Activated T-cell treated with anti-CD3 and anti-CD28 coated beads for 24 hours (primary cell): ENCODE measurements at places on chromosomes 3 and 15.

- DNase-seq = no peak
Observed at GRCh38 chr3:28940994-28941393, 339.9 kb upstream of the RBMS3 start.

DNA sequence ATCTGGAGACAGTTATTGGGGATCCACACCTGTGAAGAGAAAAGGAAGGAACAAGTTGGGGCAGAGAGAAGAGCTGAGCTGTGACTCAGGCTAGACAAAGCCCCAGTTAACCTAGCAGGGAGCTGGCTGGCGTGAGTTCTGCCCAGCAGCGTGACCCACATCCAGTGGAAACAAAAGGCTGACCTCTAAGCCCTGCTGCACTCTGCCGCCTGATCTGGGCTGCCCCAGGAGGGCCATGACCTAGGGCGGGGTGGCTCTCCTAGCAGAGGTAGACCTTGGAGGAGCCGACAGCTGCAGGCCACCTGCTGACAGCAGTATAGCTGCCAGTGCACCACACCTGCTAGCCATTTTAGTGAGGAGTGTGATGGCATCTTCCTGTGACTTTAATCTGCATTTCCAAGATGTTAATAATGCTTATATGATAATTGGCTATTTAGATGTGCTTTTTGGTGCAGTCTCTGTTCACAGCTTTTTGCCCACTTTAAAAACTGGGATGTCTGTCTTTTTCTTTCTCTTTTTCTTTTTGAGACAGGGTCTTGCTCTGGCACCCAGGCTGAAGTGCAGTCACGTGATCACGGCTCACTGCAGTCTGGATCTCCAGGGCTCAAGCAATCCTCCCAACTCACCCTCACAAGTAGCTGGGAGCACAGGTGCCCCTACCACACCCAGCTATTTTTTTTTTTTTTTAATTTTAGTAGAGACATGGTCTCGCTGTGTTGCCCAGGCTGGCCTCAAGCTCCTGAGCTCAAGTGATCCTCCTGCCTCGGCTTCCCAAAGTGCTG lies 78.1 kb downstream of the LSM3 start:
- no peak for DNase-seq

DNA sequence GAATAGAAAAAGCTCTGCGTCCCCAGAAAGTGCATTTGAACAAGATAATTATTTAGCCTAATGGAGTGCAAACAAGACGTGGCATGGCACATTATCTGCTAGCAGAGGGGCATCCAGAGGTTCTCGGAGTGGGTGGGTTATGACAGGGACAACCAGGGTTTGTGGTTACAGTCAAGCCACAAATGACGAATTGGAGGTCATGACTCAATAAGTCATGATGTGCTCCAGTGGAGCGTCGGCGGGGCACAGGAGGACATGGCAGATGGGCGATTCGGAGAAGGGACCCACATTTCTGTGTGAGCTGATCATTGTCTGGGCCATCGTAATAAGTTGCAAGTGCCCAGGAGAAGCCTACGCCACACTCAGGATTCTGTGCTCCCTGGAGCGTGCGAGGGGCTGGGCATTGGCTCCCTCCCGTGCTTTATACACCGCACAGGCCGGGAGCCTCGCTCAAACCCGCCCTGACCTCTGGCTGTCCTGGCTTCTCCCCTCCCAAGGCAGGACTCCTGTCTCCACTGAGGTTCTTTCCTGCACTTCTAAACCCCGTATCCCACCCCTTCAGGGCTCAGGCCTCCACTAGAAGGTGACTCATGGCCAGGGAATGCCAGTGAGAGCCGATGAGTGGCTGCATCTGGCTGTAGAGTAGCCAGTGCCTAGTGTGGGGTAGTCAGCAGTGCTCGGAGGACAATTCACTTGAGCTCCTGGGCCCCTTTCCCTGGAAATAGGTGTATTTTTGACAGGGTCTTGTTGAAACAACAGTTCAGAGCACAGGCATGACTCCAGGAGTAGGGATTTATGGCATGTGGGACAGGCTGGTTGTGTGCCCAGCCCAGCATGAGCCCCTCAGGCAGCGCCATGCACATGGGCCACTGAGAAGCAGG lies 67.4 kb downstream of the GRIP2 start:
- no peak for DNase-seq

GRCh38 chr3:101193957-101194356 lies 126.4 kb downstream of the IMPG2 start:
- DNase-seq = no peak

GRCh38 chr15:94119923-94120775 lies 111.2 kb upstream of the MCTP2 start:
- peak; percentile 21 for DNase-seq

GRCh38 chr3:188936597-188937107 lies 235.1 kb upstream of the TPRG1 start:
- no peak for DNase-seq

GRCh38 chr15:89412905-89413411 lies 78.3 kb upstream of the POLG start:
- no peak for DNase-seq

DNA sequence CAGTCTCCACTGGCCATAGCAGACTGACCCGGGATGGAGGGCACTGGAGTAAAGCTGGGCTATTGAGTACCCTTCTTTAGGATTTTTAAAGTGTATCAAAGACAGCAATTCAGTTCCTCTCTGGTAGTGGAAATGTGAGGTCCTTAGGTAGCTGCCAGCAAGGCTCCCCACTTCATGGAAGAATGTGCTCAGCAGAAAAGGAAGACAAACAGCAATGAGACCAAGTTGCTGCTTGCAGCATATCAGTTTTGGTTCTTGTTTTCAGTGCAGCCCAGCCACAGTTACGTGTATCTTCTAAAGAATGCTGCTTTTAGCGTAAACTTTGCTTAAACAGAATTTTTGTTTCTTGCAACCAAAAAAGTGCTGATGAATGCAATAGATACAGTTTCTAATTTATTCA lies 374.0 kb upstream of the CBLB start:
- no peak for DNase-seq

- peak; percentile 20 for DNase-seq
Observed at GRCh38 chr15:31483053-31483985, 156.7 kb downstream of the KLF13 start.

GRCh38 chr15:42315521-42315920 lies 42.3 kb upstream of the TMEM87A start:
- DNase-seq = no peak

DNA sequence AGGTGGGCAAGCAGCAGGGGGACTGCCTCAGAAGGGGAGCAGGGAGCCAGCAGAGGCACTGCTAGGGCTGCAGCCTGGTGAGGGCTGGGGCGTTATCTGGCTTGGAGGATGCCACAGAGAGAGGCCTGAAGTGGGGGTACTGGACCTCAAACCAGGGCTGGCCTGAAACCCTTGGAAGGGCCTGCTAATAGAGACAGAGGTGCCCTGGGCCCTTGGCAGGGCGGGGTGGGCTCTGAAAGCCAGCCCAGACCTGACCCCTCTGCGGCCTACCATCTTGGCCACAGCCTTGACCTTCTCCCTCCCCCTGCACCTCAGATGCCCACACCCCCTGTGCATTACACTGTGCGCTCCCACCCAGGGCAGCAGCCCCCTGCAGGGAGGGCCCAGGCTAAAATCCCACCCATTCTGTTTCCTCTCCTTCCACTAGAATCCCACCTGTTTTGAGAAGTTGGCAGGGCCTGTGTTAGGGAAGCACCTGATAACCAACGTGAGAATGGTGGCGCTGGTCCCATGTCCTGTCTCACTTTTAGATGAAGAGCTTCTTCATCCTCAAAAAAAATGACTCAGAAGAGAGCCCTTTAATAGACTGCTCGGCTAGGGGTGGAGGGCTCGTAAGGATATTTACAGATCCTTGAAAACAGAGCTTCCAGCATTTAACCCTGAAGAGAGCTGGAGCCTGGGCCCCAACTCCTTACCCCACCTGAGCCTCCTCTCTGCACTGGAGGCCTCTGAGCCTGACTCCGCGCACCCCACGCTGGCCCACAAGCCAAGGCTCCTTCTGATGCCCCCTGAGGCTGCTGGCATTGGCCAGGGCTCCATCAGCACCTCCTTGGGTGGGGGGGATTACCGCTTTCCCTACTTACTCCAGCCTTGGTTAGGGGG lies 29.8 kb downstream of the LOXL1 start:
- DNase-seq = no peak

- no peak for DNase-seq
Observed at GRCh38 chr3:126886217-126886616, 96.7 kb upstream of the PLXNA1 start.

DNA sequence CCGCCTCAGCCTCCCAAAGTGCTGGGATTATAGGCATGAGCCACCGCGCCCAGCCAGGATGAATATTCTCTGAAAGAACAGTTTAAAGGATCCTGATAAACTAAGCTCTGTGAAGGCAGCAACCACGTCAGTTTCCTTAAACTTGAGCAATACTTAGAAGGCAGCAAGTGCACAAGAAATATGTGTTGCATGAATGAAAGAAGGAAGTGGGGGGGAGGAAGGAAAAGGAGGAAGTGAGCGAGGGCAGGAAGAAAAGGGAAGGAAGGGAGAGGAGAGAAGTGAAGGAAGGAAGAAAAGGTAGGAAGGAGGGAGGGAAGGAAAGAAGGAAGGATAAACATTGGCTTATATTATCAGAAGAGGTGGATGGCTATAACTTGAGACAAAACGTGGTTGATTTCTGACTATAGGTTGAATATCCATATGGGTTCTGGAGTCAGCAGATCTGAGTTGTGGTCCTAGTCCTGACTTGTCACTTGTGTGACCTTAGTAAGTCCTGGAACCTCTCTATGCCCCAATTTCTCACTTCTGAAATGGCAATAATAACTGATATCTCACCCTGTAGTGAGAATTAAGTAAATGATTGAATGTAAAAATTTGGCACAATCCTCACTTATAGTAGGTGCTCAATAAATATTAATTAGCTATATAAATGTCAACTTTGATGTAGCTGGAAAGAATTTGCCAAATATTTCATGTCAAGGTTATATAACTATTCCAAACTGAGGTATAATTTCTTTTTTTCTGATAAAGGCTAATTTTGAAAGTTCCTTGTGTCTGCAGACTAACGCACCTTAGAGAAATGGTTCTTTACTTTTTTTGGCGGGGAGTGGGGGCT lies 12.0 kb upstream of the SEMA4B start:
- DNase-seq = no peak

DNA sequence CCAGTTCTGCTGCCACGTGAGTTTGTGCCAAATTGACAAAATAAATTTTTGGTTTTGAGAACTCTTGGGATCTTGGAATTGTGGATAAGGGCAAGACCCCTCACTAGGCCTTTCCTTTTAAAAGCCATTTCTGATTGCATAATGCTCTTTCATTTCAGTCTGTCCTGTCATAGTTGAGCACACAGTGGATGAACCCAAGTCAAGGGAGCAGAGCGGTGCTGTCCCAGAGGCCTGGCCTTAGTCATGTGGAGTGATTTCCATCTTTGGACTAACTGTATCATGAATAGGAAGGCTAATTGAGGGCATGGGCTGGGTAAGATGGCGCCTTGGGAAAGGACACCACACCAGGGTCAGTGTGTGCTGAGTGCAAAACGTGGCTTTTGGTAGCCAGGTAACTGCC lies 304.0 kb downstream of the UACA start:
- DNase-seq = no peak

DNA sequence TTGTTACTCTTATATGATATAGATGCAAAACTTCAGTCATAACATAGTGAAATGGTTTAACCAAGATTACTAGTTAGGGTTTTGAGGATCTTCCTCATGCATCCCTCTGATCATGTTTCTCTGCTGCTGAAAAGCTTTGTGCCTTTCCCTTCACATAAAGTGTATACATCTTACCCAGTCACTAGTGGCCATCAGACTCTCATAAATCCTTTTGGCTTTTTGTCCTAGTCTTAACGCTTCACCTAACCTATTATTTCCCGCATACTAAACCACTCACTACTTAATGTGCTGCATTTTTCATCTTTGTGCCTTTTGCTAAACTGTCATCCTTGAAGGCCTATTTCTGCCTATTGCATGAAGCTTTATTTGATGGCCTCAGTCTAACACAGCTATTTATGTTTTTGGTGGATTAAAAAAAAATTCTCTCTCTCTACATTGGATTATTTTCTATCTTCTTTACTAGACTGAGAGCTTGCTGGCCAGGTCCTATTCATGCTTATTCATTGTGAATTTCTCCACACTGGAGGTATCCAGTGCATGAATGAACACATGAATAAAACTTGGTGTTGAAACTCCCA lies 717.6 kb upstream of the GOLIM4 start:
- DNase-seq = no peak

DNA sequence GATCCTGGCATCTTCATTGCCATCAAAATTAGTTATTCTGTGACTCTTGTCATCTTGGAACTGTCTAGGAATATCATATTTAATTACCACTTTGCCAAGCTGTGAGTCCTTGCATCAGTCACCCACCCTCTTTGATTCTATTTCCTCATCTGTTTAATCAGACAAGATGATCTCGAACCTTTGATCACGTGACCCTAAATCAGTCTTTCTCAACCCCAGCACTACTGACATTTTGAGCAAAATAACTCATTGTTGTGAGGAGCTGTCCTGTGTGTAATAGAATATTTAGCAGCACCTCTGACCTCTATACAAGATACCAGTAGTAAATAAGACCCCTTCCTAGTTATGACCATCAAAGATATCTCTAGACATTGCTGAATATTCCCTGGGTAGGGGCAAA lies 343.4 kb upstream of the ARPP21 start:
- no peak for DNase-seq

GRCh38 chr3:113531826-113532697 lies at the start of gene SIDT1:
Gene SIDT1, plus strand, starts transcription at chr3:113532555. Its CDS starts 467 bp downstream, at chr3:113533022.
- peak; percentile 59 for DNase-seq

- no peak for DNase-seq
Observed at GRCh38 chr15:32855942-32856341, 138.1 kb downstream of the GREM1 start.

- no peak for DNase-seq
Observed at GRCh38 chr3:123597561-123597960, 12.7 kb upstream of the HACD2 start.

DNA sequence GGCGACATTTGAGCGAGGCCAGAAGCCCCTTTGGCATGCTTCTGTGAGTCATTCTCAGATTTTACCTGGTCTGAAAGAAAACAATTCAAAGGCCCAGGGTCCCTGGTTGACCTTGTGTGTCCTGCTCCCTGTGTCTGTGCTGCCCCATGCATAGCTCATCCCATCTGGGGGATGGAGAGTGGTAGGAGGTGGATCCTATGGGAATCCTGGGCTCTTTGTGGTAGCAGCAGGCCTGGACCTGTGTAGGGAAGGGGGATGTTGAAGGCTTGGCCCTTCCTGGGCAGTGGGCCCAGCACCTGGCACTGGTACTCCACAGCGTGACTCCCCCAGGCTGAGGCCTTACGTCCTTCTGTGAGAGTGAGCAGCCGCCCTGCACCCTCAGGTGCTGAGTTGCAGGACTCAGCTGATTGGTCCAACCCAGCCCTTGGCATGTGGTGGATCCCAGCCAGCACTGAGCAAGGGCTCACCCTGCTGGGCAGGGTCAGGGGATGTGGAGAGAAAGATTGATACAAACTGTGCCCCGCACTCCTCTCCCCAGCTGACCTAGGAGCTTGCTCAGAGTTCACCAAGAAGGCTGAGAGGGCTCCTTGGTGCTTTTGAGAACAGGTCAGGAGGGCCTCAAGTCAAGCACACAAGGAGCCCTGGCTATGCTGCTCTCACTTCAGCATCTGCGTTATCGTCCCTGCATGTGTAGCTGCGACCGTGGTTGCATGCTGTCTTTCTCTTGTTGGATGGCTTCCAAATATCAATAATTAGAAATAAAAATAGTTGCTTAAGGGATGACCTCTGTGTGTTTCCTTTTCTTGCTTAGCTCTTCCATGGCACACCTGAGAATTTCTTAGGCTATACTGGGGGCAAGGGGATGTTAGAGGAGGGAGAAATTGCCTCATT lies 21.4 kb upstream of the JMJD7 start:
- DNase-seq = no peak

GRCh38 chr15:58458076-58458475 lies 26.3 kb downstream of the LIPC start:
- no peak for DNase-seq
